ENCODE measurements at places on chromosomes 7 and 10.

DNA sequence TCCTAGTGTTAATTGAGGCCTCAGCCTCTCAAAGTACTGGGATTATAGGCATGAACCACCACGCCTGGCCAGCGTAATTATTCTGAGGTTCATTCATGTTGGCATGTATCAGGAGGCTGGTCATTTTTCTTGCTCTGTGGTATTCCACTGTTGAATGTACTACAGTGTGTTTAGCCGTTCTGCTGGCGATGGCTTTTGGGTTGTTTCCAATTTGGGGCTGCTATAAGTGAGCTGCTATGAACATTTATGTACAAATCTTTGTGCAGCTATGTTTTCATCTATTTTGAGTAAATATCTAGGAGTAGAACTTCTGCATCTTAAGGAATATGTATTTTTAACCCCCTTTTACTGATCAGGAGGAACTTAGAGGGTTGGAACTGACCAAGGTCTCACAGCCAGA lies 145.8 kb downstream of the AUTS2 start:
- no peak for DNase-seq

GRCh38 chr7:44220358-44221112 lies 19.8 kb downstream of the YKT6 start:
- no peak for DNase-seq

DNA sequence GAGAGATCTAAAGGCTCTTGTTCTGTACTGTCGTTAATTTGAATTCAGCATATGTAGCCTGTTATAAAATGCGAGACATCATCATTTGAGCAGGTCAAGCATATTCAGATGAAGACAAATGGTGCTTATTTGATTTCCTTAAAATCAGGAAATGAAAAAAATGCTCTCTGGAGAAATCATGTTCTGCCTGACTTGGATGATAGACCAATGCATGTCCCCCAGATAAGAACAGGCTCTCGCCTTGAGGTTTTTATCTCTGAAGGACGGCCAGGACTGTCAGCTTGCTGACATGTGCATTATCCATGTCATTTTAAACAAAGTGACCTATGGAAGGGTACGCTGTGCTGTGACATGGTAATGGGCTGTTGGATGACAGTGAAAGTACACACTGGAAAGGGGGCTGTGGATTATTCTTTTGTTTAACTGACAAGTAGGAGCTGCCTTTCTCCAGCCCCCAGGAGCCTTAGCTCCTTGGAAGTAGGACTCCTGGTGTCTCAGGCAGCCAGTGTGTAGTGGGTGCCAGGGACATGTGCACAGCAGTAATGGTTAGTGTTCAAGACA lies 695.1 kb upstream of the GALNT17 start:
- DNase-seq, result no peak

GRCh38 chr7:4235596-4235995 lies 446.5 kb upstream of the FOXK1 start:
- DNase-seq, result peak; percentile 39

GRCh38 chr10:55668326-55668922 lies 692.6 kb downstream of the ZWINT start:
- DNase-seq, result peak; percentile 55

GRCh38 chr7:155584763-155585531 lies 38.6 kb upstream of the CNPY1 start:
- no peak for DNase-seq

DNA sequence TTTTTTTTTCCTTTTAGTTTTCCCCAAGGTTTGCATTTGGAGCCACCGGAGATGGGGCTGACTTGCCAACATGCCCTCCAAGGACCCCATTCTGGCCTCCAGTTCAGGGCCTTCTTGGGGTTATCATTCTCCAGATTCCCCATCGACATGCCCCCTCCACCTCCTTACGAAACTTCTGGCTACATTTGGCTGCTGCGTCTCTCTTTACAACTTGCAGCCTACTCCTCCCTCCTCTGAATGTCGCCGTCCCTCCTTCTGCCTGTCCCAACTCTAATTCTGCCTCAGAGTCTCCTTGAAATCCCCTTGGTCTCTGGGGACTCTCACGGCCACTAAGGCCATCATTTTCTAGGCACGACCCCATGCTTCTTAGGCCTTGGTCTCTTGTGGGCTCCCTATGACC lies 72.2 kb upstream of the PODXL start:
- no peak for DNase-seq

DNA sequence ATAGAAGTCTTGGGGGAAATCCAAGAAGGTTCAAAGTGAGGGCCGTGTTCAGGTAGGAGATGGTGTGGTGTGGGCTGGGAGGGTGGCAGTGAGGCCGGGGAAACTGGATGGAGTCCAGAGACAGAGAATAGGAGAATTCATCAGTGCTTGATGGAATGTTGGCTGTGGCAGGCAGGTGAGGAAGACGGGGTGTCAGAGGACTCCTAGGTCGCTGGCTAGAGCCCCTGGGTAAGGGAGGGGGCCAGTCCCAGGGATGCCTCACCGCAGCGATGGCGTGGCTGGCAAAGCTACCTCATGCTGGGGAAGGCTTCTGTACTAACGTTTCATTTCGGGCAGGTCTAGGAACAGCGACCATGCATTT lies 373.0 kb downstream of the RPS24 start:
- DNase-seq, result no peak

GRCh38 chr10:48885376-48885775 lies 54.3 kb downstream of the LRRC18 start:
- peak; percentile 34 for DNase-seq

DNA sequence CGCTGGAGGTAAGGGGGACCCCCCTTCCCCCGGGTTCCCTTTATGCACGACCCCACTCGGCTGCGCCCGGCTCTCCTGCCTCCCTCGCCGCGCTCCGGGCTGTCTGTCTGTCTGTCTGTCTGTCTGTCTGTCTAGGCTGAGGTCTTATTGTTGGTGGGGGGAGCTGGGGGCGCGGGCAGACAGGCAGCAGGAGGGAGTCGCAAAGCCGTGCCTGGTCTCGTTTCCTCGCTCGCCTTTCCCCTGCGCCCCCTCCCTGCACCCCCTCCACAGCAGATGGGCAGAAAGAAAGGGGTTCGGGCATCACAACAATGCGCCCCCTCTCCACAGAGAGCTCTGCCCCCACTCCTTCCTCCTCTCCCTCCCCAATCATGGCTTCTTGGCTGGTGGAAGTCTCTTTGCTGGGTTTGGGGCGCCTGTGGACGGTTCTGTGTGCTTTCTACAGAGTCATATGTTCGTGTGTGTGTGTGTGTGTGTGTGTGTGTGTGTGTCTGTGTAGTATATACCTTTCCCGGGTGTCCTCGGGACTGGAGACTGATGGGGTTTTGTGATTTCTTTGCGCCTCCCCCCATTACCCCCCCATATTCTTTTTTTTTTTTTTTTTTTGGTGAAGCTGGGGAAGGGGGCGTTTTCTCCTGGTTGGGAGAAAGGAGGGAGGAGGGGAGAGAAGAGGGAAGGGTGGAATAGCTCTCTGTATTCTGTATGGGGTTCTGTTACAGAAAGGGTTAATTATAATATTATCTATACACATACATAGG lies 1.9 kb downstream of the AUTS2 start:
- no peak for DNase-seq

DNA sequence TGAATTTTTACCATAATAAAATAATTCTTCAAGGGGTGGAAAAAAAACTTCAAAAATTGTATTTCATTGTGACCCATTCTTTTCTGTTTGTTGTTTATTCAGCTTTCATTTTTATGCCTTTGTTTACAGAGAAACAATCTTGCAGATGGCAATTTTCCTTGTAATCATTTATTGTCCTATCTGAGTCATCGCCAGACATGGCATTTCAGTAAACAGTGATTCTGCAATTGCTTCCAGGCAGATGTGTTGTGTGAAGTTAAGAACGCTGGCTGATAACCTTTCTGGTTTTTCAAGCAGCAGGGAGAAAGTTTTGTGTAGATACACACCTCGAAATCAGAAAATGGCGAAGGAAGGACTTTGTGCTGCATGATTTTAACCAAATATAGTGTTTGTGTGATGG lies 80.7 kb upstream of the RPA3 start:
- DNase-seq, result no peak

- peak; percentile 46 for DNase-seq
These were observed 27.8 kb downstream of the CAV1 start for GRCh38 chr7:116552602-116553001.

DNA sequence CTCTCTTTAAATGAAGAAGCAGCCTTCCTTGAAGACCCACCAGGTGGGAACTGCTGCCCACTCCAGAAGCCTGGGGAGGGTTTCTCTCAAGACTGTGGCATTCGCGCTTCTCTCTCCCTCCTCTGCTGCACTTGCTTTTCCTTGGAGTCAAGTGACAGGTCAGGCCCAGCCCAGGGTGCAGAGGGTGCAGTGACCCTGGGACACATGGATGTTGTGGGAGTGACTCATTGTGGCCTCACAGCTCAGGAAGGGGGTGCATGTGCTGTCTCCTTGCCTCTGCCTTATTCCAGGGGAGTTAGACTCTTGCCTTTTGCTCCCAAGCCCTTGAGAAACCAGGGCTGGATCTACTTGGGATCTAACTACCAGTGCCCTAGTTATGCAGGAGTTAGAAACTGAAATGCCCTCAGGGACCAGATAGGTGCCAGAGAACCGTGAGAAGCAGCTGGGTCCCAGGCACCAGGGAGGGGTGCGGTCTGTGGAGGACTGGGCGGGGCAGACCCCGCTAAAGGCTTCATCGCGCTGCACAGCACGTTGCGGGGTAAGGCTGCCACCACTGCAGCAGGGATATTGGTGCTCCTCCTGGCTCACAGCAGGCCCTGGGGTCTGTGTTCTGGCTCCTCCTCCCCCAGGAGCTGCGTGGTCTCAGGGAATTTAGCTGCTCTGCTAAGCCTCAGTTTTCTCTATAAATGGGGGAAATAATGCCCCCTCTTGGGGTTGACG lies 11.4 kb downstream of the FAM241B start:
- no peak for DNase-seq

DNA sequence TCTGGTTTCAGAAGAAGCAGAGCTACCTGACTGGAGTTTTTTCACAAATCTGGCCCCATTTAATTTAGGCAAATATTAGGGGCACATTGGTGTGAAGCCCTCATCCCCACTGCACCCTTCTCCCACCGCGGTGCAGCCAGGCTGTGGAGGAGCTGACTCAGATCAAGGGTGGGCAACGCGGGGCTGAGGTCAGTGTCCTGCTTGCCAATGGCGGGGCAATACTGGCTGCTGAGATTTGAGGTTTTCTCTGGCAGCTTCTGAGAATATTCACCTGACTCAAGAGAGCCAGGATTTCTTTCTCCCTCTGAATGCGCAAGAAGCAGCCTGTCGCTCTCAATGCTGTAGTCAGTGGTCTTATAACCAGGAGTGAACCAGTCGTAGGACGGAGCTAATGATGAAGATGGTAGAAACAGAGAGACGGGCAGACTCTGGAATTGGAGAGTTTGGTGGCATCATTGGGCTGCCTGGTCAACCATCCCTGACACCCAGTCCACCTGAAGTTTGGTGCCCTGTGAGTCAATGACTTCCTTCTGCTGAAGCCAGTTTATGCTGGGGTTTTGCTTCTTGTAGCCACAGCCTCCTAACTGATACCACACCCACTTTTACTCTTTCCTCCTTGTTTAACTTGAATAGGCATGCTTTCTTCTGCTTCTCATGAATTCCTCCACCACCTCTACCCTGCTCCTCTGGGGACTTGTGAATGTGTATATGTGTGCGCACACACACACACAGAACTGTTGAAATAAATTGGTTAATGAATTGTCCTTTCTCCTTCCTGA lies 123.7 kb upstream of the CTBP2 start:
- no peak for DNase-seq
